ENCODE measurements at places on chromosomes 6 and 20.

GRCh38 chr6:144417681-144418080 lies 132.5 kb downstream of the UTRN start:
- H3K4me3 ChIP-seq = no peak overlapping the region
- H3K4me1 ChIP-seq = peaks cover 32% of the 10 kb centered on the region
- H3K27ac ChIP-seq = peak overlapping the region; percentile 89

DNA sequence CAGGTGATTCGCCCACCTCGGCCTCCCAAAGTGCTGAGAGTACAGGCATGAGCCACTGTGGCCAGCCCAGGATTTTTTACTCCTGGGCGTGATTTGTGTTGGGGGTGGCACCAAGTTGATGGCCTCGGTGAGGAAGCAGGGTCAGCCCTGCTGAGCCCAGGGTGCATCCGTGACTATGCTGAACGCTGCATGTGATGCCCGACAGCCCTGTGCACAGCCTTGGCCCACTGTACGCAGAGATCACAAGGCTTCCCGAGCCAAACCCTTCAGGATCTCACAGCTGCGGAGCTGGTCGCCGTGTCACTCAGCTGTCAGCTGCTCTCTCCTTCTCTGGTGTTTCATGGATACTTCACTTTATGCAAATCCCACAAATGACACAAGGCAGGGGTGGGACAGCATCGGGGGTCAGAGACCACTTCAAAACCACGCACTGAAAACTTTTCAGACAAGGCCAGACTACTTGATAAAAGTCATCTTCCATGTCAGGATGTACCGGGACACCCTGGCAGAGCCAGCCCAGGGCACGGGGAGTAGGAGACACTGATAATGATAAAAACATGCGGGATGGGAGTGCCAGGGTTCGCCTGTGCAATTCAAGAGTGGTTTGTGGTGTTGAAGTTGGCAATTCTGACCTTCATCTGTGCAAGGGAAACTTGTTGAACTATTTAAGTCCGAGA lies 31.2 kb upstream of the RPS6KA2 start:
- peaks cover 29% of the 10 kb centered on the region for H3K27me3 ChIP-seq
- no peak overlapping the region for H3K4me3 ChIP-seq

GRCh38 chr20:4836935-4837334 lies 115.2 kb downstream of the PRND start:
- H3K4me3 ChIP-seq = no peak overlapping the region
- DNase-seq = no peak
- no peaks in the 10 kb centered on the region for H3K4me1 ChIP-seq
- no peak overlapping the region for H3K27ac ChIP-seq

- no peak for DNase-seq
- H3K27ac ChIP-seq = no peak overlapping the region
- H3K4me3 ChIP-seq = no peak overlapping the region
- H3K36me3 ChIP-seq = no peaks in the 10 kb centered on the region
- peaks cover 21% of the 10 kb centered on the region for H3K27me3 ChIP-seq
Measured at GRCh38 chr6:33235221-33235634, 26.9 kb downstream of the RING1 start.

DNA sequence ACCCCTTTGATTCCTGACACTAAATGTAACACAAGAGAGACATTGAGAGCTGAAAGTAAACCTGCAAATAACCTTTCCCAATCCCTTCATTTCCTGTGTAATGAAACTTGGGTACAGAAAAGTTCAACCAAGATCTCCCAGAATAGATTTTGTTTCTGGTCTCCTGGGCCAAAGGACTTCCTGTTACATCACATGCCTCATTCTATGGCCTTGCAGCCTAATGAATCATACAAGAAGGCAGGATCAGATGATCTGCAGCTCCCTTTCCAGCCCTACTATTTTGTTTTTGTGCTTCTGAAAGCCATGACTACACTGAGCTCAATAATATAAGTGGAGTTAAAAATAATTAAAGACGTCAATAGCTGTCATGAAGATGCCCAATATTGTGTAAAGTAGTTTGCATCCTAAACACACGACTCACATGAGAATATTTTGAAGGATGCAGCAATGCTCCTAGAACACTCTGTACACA lies 73.4 kb upstream of the NOX3 start:
- peak overlapping the region; percentile 94 for H3K27ac ChIP-seq
- H3K4me1 ChIP-seq = peaks cover 22% of the 10 kb centered on the region
- peak; percentile 83 for DNase-seq
- no peak overlapping the region for H3K4me3 ChIP-seq
- no peaks in the 10 kb centered on the region for H3K27me3 ChIP-seq
- H3K36me3 ChIP-seq = no peaks in the 10 kb centered on the region

DNA sequence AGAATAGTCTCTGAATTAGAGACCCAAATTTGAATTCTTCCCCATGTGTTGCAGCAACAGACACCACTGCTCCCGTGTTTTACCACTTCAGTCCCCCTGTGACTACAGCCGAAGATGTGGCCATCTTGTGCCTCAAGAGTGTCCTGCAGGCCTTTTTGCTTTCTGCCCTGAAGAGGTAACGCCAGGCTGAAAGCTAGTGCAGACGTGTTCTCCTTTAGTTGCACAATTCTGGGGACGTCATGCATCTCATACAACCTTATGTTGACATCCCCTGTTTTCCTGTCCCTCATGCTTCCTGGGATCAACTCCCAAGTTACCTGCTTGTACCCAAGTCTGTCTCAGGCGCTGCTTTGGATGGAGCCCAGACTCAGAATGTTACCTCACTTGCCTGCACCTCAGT lies 69.1 kb upstream of the SLC22A23 start:
- no peak overlapping the region for H3K4me3 ChIP-seq
- H3K27me3 ChIP-seq = no peaks in the 10 kb centered on the region
- H3K27ac ChIP-seq = no peak overlapping the region
- no peaks in the 10 kb centered on the region for H3K36me3 ChIP-seq
- no peak for DNase-seq

DNA sequence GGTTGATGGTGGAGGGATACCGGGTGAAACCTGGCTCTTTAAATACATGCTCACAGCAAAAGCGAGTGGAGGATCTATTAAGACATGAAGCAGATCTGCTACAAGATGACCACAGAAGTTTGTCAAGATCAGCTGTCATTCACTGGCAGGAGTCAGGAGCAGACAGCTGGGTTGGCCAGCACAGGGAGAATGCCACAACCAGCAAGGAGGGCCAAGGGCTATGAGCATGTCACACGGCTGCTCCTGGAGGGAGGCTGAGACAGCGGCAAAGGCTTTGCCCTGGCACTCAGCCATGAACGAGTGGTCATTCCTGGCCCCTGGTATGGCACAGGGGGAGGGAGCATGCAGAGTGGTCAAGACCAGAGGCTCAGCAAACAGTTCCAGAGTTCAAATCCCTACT lies 77.6 kb downstream of the POPDC3 start:
- no peaks in the 10 kb centered on the region for H3K36me3 ChIP-seq
- DNase-seq = no peak
- H3K4me3 ChIP-seq = no peak overlapping the region
- H3K4me1 ChIP-seq = no peaks in the 10 kb centered on the region

- peak overlapping the region; percentile 59 for H3K27ac ChIP-seq
- peak overlapping the region; percentile 12 for H3K4me3 ChIP-seq
- DNase-seq = no peak
- H3K4me1 ChIP-seq = peaks cover 11% of the 10 kb centered on the region
Measured at GRCh38 chr6:11263291-11263775, 30.9 kb upstream of the NEDD9 start.

DNA sequence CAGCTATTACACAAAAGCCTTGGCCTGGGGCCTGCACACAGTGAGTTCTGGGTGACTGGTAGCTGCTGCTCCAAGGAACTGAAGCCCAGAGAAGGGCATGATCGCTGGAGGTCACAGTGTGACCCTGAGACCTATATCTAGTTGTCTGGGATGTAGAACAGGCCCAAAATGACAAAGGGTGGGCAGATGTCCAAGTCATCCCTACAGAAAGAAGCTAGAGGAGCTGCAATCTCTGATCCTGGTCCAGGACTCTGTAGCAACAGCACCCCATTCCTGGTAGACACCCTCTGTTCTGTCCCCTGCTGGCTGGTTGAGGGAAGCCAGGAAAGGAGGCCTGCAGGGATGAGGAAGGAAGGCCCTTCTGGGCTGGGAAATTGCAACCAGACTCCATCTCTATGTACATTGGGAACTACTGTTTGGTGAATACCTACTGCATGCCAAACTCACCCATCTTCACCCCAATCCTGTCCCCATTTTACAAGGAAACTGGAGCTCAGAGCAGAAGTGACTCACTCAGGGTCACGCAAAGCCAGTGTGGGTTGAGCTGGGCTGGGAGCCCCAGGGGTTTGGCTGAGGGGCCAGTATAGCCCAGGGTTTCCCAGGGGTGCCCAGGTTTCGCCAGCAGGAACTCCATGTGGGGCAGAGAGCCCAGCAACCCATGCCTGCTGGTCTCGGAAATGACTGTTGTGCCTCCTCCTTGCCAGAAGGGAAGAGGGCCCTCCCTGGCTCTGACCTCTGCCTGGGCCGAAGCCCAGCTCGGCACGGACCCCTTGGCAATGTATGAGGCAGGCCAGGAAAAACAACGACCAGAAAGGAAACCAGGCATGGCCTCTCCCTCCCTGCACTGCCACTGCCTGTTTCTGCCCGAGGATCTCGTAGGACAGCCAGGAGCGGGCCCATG lies 44.9 kb upstream of the TLDC2 start:
- peak; percentile 95 for DNase-seq
- H3K36me3 ChIP-seq = peaks cover 25% of the 10 kb centered on the region
- H3K4me1 ChIP-seq = peaks cover 47% of the 10 kb centered on the region
- no peaks in the 10 kb centered on the region for H3K27me3 ChIP-seq
- peak overlapping the region; percentile 5 for H3K4me3 ChIP-seq

DNA sequence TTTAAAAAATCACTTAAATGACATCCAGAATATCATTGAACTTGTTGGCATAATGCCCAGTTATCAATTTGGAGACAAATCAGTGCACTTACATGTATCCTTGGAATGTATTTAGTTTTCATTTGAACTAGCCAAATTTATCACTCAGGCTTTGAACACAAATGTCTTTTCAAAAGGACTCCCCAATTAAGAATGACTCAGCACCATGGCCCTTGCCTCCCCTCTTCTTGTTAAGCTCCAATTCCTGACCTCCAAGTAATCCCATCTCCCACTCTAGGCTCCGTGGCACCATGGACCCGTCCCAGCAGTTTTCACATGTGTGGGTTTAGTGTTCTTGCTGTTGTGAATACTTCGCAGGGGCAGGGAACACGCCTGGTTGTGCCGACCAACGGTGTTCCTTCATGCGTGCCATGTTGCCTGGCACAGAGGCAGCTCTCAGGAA lies 2.7 kb downstream of the AKAP12 start:
- H3K4me1 ChIP-seq = no peaks in the 10 kb centered on the region
- DNase-seq = peak; percentile 60
- no peaks in the 10 kb centered on the region for H3K36me3 ChIP-seq
- no peak overlapping the region for H3K4me3 ChIP-seq
- H3K27ac ChIP-seq = no peak overlapping the region

GRCh38 chr6:116933485-116933884 lies 56.4 kb downstream of the RFX6 start:
- no peak for DNase-seq
- H3K4me1 ChIP-seq = no peaks in the 10 kb centered on the region
- H3K27ac ChIP-seq = no peak overlapping the region

DNA sequence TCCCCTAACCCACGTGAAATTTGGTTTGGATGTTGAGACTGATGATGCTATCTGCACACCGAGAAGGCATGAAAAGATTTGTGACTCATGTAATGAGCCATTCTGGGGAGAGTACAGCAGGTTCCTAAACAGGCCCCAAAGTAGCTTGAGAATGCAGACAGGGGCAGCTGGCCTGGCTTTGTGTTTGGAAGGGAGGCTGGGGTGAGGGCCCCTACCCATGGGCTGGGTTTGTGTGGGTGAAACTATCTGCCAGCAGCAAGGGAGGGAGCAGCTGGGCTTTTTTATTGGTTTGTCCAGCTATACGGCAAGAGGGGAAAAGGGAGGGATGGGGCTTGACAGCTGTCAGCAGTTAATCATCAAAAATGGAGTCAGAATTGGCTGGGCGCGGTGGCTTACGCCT lies 87.0 kb upstream of the RNF24 start:
- peaks cover 18% of the 10 kb centered on the region for H3K4me1 ChIP-seq
- DNase-seq = no peak
- H3K4me3 ChIP-seq = no peak overlapping the region

DNA sequence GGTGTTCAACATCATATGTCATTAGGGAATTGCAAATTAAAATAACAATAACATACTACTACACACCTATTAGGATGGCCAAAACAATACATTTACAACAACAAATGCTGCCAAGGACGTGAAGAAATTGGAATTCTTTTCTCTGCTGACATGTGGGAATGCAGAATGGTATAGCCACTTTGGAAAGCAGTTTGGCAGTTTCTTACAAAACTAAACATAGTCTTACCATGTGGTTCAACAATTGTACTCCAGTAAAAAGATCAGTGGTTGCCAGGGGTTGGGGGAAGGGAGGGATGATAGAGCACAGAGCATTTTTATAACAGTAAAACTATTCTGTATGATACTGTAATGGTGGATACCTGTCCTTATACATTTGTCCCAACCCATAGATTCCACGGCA lies 12.3 kb upstream of the CFAP206 start:
- DNase-seq = no peak
- no peaks in the 10 kb centered on the region for H3K36me3 ChIP-seq
- no peaks in the 10 kb centered on the region for H3K4me1 ChIP-seq
- H3K27ac ChIP-seq = no peak overlapping the region

DNA sequence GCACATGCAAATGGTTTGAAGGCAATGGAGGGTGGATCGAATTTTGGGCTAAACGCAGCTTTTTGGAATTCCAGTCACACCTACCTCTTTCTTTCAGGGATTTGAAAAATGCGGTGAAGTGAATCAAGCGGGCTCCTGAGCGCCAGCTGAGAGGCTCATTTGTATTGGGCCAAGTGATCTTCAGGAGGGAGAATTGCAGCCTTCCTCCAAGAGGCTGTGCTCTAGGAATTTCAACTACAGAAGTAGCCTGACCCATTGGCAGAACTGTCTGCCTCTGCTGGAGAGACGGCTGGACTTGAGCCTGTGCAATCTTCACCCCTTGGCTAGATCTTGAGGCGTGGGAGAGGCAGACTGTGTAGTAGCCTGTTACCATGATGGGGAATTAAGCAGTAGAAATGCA lies 5.7 kb upstream of the TIAM2 start:
- no peak overlapping the region for H3K4me3 ChIP-seq
- H3K4me1 ChIP-seq = no peaks in the 10 kb centered on the region
- H3K27me3 ChIP-seq = no peaks in the 10 kb centered on the region

DNA sequence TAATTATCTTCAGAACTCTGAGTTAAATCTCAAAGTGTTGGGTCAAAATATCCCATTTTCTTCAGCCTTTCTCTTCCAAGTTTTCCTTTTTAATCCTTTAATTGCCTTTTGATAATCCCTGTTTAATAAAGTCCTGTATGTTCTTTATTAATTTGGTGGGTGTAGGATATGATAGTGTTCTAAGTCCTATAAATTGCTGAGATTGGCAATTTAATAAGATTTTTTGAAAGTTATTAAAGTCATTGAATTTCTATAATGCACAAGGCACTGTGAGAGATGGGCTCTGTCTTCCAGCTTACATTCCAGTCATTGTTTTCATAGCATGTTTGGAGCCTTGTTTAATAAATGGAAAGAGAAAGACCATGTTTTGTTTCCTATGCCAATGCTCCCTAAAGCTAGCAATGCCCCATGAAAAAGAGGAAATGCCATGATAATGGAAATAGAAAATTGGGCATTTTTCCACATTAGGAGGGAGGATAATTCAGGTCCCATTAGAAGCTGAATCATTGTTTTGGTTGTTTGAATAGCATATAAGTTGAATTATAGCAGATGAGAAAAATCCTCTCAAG lies 404.8 kb downstream of the CD109 start:
- DNase-seq = no peak
- H3K4me3 ChIP-seq = no peak overlapping the region
- peaks cover 4% of the 10 kb centered on the region for H3K27me3 ChIP-seq
- H3K4me1 ChIP-seq = no peaks in the 10 kb centered on the region
- no peaks in the 10 kb centered on the region for H3K36me3 ChIP-seq

Measured in osteoblast (primary cell).